NCI-H69 (cell line): ENCODE measurements at places on chromosomes 1 and 21.
A peak's percentile ranks its signal among the peaks of the same experiment; 100 is the strongest.

DNA sequence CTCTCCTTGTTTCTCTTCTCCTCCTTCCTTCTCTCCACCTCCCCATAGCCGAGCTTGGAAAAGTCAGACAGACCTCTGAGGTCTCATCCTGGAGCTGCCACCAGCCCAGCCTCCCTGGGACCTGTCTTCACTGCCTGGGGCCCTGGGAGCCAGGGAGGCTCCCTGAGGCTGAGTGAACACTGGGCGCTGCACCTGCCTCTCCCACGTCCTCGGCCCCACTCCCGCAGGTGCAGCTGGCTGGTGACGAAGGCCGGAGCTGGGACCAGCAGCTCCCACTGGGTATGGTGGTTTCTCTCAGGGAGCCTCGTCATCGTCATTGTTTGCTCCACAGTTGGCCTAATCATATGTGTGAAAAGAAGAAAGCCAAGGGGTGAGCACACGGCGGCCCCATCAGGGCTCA, 5.3 kb downstream of the TNFRSF14 start:
- peak; percentile 18 for DNase-seq

- peak; percentile 19 for DNase-seq
These were observed 75.2 kb downstream of the PLPPR5 start for GRCh38 chr1:98929437-98929836.

- DNase-seq, result no peak
These were observed 13.6 kb downstream of the ACTL8 start for GRCh38 chr1:17768651-17769241.

- DNase-seq, result no peak
These were observed 180.4 kb upstream of the FOXD3 start for GRCh38 chr1:63142001-63142400.
